ENCODE measurements at places on chromosomes 12 and 14. TPM values are rescaled to one million over a fixed set of nuclear protein-coding genes. Genes with fewer than 3 reads are reported as not detected.

- H3K36me3 ChIP-seq: peaks cover 7% of the 10 kb centered on the region
- H3K4me3 ChIP-seq: peak overlapping the region; percentile 62
- H3K27ac ChIP-seq: no peak overlapping the region
- no peak for DNase-seq
- peaks cover 12% of the 10 kb centered on the region for H3K4me1 ChIP-seq
- H3K27me3 ChIP-seq: peaks cover 42% of the 10 kb centered on the region
Measured at GRCh38 chr12:21528953-21529352, 2.9 kb downstream of the SPX start.

- no peaks in the 10 kb centered on the region for H3K36me3 ChIP-seq
- no peaks in the 10 kb centered on the region for H3K27me3 ChIP-seq
- no peak overlapping the region for H3K27ac ChIP-seq
- no peaks in the 10 kb centered on the region for H3K4me1 ChIP-seq
- no peak for DNase-seq
Measured at GRCh38 chr14:22341049-22341448, 248.0 kb downstream of the DAD1 start.

DNA sequence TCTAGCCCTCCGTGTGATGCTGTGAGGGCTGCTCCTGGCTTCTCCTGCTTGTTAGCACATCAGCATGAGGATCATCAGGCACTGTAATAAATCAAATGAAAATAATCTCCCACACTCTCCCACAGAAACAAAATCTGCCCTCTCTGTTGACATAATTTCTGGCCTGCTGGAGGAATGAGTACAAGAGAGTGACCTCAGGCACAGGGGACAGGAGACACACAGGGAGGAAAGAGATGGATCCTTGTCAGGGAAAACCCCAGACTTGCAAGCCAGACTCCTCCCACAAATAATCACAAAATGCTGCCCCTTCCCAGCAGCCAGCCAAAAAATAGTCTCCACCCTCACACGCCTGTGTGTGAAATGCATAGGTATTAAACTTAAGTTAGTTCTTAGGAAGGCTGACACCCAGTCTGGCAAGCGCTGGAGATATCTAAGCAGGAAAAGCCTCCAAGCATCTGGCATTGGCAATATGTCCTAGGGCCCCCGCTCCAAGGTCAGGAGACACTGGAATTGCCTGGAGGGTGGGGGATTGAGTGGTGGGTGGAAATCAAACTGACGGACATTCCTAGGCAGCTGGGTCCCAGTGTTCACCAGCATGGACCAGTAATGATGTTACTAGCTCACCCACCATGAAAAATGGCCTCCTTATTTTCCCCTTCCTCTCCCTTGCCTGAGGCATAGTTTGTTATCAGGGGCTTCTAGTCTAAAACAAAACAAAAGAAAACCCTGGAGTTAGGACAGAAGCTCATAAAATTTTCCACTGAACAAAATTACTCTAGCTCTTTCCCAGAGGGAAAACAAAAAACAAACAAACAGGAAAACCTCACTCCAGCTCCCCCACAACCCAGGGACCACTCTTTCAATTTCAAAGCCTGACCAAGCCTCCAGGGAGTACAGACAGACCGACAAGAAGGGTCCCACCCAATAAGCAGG lies 22.0 kb downstream of the SMUG1 start:
- no peak overlapping the region for H3K4me3 ChIP-seq
- DNase-seq: no peak
- H3K36me3 ChIP-seq: no peaks in the 10 kb centered on the region
- H3K27me3 ChIP-seq: peaks cover 15% of the 10 kb centered on the region
- no peak overlapping the region for H3K27ac ChIP-seq
- no peaks in the 10 kb centered on the region for H3K4me1 ChIP-seq

GRCh38 chr14:50666772-50667683 lies 1.1 kb downstream of the SAV1 start:
- peak overlapping the region; percentile 78 for H3K27ac ChIP-seq
- H3K4me3 ChIP-seq: no peak overlapping the region
- DNase-seq: peak; percentile 16

DNA sequence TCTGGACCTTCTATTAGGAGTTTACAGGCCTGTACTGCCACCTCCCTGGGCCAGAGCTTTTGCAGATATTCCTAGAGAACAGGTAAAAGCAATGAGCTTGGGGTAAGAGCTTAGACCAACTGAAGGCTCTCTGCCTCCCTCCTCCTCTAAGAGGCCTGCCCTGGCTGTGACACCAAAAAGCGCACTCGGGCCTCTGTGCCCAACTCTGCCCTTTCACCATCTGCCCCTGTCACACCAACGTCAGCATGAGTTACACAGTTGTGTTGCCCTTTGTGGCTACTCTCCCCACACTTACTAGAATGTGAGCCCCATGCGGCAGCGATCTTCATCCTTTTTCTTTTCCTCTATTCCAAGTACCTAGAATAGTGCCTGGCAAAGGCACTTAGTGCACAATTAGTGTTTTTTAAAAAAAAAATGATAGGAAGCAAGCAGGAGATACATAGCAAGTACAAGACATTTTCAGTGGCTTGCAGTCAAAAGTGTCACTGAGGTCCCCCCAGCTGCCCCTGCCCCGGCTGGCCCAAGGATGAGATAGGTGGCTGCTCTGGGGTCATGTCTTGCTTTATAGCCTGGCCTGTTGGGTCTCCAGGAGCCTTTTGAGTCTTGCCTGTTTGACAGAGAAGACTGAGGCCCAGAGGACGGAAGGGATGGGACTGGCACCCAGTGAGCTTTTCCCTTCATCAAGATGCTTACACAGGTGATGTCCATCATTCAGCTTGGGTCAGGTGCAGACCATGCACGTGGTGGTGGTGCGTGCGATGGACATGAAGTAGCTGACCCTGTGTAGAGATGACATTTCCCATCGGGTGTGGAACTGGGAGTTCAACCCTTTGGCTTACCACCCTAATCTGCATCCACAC lies 12.5 kb downstream of the CKB start:
- H3K4me3 ChIP-seq: no peak overlapping the region
- no peaks in the 10 kb centered on the region for H3K36me3 ChIP-seq
- no peaks in the 10 kb centered on the region for H3K4me1 ChIP-seq
- peak overlapping the region; percentile 45 for H3K27ac ChIP-seq

DNA sequence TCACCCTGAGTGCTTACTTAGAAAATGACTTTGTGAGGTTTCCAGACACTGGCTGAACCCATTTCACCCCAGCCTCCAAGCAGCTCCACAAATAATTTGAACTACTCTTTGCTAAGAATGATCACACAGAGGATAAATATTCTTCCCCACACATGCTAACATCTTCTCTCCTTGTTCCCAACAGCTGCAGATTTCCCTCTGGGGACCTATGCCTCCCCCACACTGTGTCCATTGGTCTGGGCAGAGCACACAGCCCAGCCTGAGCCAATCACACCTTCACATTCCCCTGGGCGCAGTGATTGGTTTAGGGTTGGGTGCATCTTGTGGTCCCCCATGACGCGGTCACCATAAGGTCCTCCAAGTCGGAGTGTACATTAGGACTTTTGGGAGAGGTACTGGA lies 6.9 kb downstream of the SDR9C7 start:
- no peak for DNase-seq
- H3K4me3 ChIP-seq: no peak overlapping the region
- no peaks in the 10 kb centered on the region for H3K36me3 ChIP-seq
- H3K27ac ChIP-seq: no peak overlapping the region

GRCh38 chr12:25051656-25052195 lies 102.8 kb upstream of the BCAT1 start:
- no peaks in the 10 kb centered on the region for H3K27me3 ChIP-seq
- H3K36me3 ChIP-seq: peaks cover 8% of the 10 kb centered on the region
- peak overlapping the region; percentile 97 for H3K27ac ChIP-seq
- peak; percentile 64 for DNase-seq
- H3K4me3 ChIP-seq: peak overlapping the region; percentile 96
- H3K4me1 ChIP-seq: peaks cover 42% of the 10 kb centered on the region

- DNase-seq: no peak
- no peak overlapping the region for H3K4me3 ChIP-seq
- no peak overlapping the region for H3K27ac ChIP-seq
- no peaks in the 10 kb centered on the region for H3K27me3 ChIP-seq
Measured at GRCh38 chr14:66476964-66477363, 9.2 kb upstream of the CCDC196 start.

DNA sequence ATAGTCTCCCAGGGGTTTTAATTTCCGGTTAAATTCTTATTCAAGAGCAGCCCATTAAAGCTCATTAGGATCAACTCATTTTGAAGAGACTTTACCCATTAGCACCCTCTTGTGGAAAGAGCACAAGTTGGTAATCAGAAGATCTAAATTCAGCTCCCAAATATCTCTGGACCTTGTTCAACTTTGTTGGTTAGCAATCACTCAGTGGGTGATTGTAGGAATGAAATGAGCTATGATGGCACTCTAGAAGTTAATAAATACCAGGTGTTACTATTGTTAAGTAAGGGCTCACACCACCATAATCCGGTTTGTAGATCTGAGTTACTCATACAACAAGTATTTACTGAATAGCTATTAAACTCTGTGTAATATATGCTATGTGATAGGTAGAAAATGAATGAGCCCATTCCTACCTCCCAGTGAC lies 42.9 kb downstream of the TRIP11 start:
- no peaks in the 10 kb centered on the region for H3K27me3 ChIP-seq
- no peak for DNase-seq
- peaks cover 3% of the 10 kb centered on the region for H3K36me3 ChIP-seq
- peaks cover 48% of the 10 kb centered on the region for H3K4me1 ChIP-seq
- H3K4me3 ChIP-seq: no peak overlapping the region
- peak overlapping the region; percentile 78 for H3K27ac ChIP-seq

DNA sequence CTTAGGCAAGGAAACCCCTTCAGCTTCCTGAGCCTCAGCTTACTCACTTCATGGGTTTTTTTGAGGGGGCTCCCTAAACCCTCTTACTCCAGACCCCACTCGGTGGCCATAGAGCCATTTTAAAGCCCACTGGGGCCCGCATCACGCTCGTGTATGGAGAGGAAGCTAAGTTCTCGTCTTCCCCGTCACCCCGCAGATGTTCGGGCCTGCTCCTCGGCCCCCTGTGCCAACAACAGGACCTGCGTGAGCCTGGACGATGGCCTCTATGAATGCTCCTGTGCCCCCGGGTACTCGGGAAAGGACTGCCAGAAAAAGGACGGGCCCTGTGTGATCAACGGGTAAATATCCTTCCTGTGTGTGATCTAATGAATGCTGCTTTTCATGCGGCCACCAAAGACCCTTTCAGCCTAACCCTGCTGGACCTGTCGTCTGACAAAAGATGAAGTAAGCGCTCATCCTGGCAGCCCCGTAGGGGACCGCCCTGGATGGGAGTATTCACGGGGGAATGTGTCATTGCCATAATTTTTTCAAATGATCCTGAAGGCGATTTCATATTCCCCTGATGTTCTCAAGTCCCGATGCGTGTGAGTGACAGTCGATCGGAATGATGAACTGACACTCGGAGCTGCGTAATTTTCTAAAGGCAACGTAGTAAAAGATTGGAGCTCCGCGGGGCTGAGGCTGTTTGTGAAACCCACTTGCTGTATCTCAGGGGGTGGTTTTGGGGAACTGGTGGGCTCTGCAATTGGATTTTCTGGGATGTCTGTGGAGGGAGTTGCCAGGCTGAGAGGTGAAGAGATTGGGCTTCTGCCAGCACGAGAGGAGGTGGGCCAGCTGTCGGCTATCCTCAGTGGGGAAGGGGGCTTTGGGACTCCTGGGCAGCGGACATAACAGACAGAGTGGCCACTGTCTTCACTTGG lies 5.4 kb downstream of the DLK1 start:
- no peak for DNase-seq
- H3K27ac ChIP-seq: no peak overlapping the region
- H3K4me3 ChIP-seq: no peak overlapping the region
- H3K27me3 ChIP-seq: peaks cover 22% of the 10 kb centered on the region
- no peaks in the 10 kb centered on the region for H3K4me1 ChIP-seq
- no peaks in the 10 kb centered on the region for H3K36me3 ChIP-seq

GRCh38 chr12:49537752-49538509 lies 899 bp upstream of the KCNH3 start:
- H3K4me3 ChIP-seq: peak overlapping the region; percentile 79
- H3K36me3 ChIP-seq: no peaks in the 10 kb centered on the region
- DNase-seq: peak; percentile 49
- H3K27me3 ChIP-seq: peaks cover 39% of the 10 kb centered on the region
- no peak overlapping the region for H3K27ac ChIP-seq

DNA sequence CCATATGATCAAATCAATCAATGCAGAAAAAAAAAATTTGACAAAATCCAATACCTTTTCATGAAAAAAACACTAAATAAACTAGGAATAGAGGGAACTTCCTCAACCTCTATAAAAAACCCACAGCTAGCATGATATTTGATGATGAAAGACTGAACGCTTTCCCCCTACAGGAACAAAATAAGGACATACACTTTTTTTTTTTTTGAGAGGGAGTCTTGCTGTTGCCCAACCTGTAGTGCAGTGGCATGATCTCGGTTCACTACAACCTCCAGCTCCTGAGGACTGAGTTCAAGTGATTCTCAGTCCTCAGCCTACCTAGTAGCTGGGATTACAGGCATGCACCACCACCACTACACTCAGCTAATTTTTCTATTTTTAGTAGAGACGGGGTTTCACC lies 17.9 kb upstream of the CAMKK2 start:
- no peak overlapping the region for H3K4me3 ChIP-seq
- peaks cover 24% of the 10 kb centered on the region for H3K4me1 ChIP-seq
- no peak overlapping the region for H3K27ac ChIP-seq
- DNase-seq: no peak
- H3K36me3 ChIP-seq: peaks cover 3% of the 10 kb centered on the region

DNA sequence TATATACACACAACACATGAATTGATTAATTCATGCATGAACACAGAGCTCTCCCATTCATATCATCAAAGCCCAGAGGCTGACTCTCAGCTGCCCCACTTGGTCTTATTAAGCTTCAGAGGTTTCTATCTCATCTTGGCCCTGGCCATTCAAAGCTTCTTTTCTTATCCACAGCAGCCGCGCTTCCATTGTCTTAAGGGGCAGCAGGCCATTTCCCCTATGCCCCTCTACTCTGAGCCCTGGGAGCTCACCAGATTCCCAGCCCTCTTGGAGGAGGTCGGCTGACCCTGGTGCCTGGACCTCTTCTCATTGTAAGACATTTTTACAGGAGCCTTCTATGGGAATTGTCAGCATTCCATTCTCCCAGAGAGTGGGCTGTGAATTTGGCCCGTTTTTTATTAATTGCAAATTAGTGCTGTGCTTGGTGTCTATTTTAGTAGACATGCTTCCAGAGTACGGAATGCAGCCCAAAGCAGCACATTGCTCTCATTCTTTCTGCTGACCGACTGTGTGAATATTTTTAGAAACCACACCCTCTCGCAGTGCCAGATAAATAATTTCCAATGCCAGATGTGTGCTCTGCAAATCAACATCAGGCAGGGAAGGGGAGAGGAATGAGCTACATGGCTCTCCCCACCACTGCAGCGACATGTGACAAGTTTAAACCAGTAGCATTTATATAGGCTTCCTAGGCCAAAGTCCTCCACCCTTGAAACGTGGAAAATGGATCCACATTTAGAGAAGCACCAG lies 58.5 kb downstream of the NUAK1 start:
- DNase-seq: no peak
- H3K36me3 ChIP-seq: no peaks in the 10 kb centered on the region
- peaks cover 49% of the 10 kb centered on the region for H3K27me3 ChIP-seq
- H3K4me1 ChIP-seq: no peaks in the 10 kb centered on the region
- no peak overlapping the region for H3K27ac ChIP-seq
- no peak overlapping the region for H3K4me3 ChIP-seq

WNT5B gene
- total RNA-seq: 0.51 TPM

SMIM41 gene
- not detected for total RNA-seq

PRH2 gene
- total RNA-seq: not detected

OR4K5 gene
- total RNA-seq: not detected

KRT78 gene
- not detected for total RNA-seq

GLT1D1 gene
- total RNA-seq: 0.41 TPM

NKX2-1 gene
- total RNA-seq: not detected
